AG04449 (cell line): ENCODE measurements at places on chromosomes 5 and 9.

DNA sequence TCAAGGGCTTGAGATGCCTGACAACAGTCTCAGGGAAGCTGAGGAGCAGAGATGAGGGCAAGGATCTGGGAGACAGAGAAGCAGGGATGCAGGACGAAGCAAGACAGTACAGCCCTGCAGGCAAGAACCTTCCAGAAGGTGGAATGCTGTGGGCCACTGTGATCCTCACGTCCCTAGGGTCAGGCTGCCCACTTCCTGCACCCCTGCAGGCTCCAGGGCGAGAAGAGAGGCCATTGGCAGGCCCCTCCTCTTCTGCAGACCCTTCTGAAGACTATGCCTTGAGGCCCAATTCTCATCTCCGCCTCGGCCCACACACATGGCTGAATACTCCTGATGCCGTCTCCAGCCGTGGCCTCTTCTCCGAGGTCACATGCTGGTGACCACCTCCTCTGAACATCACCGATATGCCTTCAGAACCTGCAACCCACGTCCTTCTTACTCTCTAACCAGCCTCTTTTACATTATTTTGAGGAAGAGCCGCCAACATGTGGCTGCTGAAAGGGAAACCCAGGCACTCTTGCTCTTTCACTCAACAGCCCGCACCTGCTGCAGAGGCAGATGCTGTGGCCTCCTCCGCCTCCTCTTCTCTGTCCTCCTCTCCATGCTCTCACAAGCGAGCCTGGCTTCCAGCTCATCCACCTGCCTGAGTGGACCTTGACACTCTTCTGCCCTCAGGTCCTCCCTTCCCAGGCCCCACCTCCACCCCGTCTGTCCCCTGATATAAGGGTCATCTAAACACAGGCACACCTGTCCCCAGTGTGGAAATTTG, 181.5 kb downstream of the IRX2 start:
- DNase-seq: no peak

GRCh38 chr5:92492908-92493307, 1088.1 kb downstream of the NR2F1-AS1 start:
- DNase-seq: no peak

GRCh38 chr5:172941067-172941516, 18.1 kb upstream of the RPL26L1 start:
- DNase-seq: no peak

- no peak for DNase-seq
Measured at GRCh38 chr5:92147266-92147665, 764.1 kb upstream of the ARRDC3 start.

GRCh38 chr9:91037511-91038482, 236.2 kb downstream of the SYK start:
- DNase-seq: no peak

GRCh38 chr5:67030289-67031056, 166.1 kb downstream of the CD180 start:
- DNase-seq: no peak
